Activated CD4-positive, alpha-beta T cell treated with anti-CD3 and anti-CD28 coated beads, Interleukin-2, amount 10 ng/mL, durations not matched to agents 7 days and 5 days (primary cell): ENCODE measurements at places on chromosomes 11 and 22. TPM values are rescaled to one million over a fixed set of nuclear protein-coding genes. Genes with fewer than 3 reads are reported as not detected.

- peaks cover 26% of the 10 kb centered on the region for H3K4me1 ChIP-seq
- H3K4me3 ChIP-seq, result no peak overlapping the region
- DNase-seq, result no peak
Observed at GRCh38 chr11:75578977-75579376, 16.9 kb downstream of the SERPINH1 start.

- no peaks in the 10 kb centered on the region for H3K27me3 ChIP-seq
- no peaks in the 10 kb centered on the region for H3K36me3 ChIP-seq
- DNase-seq, result no peak
- H3K4me3 ChIP-seq, result no peak overlapping the region
Observed at GRCh38 chr11:103928040-103928801, 108.2 kb upstream of the DDI1 start.

- DNase-seq, result no peak
- H3K27ac ChIP-seq, result peak overlapping the region; percentile 39
- peaks cover 15% of the 10 kb centered on the region for H3K4me1 ChIP-seq
- H3K36me3 ChIP-seq, result peaks cover 35% of the 10 kb centered on the region
- H3K27me3 ChIP-seq, result no peaks in the 10 kb centered on the region
Observed at GRCh38 chr11:46414466-46414796, 22.9 kb upstream of the CHRM4 start.

- H3K36me3 ChIP-seq, result no peaks in the 10 kb centered on the region
- H3K4me3 ChIP-seq, result peak overlapping the region; percentile 86
- DNase-seq, result no peak
- H3K4me1 ChIP-seq, result peaks cover 31% of the 10 kb centered on the region
Observed at GRCh38 chr11:65454311-65454695, 31.7 kb downstream of the NEAT1 start.

- no peak for DNase-seq
- H3K4me1 ChIP-seq, result peaks cover 6% of the 10 kb centered on the region
- no peaks in the 10 kb centered on the region for H3K36me3 ChIP-seq
- peaks cover 30% of the 10 kb centered on the region for H3K27me3 ChIP-seq
Observed at GRCh38 chr11:122101625-122102291, 14.3 kb downstream of the BLID start.

DNA sequence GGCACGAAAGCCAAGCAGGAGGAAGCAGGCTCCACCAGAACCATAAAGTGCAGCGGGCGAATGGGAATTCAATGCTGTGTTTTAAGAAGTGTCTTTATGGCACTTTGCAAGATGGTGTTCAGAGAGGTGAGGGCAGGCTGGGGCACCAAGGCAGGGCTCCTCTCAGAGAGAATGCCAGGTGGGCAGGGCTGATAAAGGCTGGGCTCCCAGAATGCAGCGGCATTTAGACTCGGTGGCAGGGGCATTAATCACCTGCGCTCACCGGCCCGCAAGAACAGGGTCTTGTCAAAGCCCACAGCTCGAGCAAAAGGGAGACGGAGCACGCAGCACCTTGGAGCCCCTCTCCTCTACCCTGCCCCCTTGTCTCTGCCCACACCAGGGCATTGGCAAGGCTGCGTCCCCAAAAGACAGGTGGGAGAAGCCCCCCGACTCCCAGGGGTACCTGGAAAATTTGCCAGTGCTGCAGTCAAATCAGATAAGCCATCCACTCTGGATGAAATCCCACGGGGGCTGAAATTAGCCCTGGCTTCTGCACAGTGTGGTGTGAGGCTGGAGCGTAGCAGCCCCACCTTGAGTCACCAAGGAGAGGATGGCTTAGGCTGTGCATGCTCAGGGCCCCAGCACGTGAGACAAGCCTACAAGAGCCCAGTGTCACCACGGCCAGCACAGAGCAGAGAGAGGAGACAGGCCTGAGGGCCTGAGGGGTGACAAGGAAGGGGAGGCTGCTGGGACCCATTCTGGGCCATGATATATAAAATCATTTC is 8.1 kb downstream of the MACROD1 start:
- H3K36me3 ChIP-seq, result no peaks in the 10 kb centered on the region
- no peak overlapping the region for H3K4me3 ChIP-seq
- H3K27ac ChIP-seq, result no peak overlapping the region
- no peaks in the 10 kb centered on the region for H3K27me3 ChIP-seq

GRCh38 chr11:77039491-77040400 is 5.5 kb downstream of the B3GNT6 start:
- H3K27me3 ChIP-seq, result peaks cover 36% of the 10 kb centered on the region
- H3K4me3 ChIP-seq, result no peak overlapping the region
- no peaks in the 10 kb centered on the region for H3K36me3 ChIP-seq
- H3K27ac ChIP-seq, result no peak overlapping the region
- peak; percentile 32 for DNase-seq

DNA sequence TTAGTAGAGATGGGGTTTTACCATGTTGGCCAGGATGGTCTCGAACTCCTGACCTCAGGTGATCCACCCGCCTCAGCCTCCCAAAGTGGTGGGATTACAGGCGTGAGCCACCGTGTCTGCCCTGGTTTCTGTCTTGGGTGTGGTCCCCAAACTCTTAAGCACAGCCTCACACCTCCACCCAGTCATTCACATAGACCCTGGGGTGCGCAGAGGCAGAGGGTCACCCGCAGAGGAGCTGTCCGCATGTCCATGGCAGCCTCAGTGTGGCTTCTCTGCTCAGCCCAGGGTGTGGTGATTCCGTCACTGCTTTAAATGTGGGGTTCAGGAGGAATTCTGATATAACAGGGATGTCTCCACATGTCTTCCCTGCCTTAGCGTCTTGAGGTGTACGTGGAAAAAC is 48.5 kb upstream of the PRODH start:
- DNase-seq, result no peak
- no peak overlapping the region for H3K27ac ChIP-seq
- no peaks in the 10 kb centered on the region for H3K27me3 ChIP-seq

GRCh38 chr11:117570701-117571100 is 226.3 kb downstream of the DSCAML1 start:
- no peaks in the 10 kb centered on the region for H3K27me3 ChIP-seq
- H3K4me1 ChIP-seq, result no peaks in the 10 kb centered on the region
- H3K36me3 ChIP-seq, result no peaks in the 10 kb centered on the region
- H3K27ac ChIP-seq, result no peak overlapping the region

DNA sequence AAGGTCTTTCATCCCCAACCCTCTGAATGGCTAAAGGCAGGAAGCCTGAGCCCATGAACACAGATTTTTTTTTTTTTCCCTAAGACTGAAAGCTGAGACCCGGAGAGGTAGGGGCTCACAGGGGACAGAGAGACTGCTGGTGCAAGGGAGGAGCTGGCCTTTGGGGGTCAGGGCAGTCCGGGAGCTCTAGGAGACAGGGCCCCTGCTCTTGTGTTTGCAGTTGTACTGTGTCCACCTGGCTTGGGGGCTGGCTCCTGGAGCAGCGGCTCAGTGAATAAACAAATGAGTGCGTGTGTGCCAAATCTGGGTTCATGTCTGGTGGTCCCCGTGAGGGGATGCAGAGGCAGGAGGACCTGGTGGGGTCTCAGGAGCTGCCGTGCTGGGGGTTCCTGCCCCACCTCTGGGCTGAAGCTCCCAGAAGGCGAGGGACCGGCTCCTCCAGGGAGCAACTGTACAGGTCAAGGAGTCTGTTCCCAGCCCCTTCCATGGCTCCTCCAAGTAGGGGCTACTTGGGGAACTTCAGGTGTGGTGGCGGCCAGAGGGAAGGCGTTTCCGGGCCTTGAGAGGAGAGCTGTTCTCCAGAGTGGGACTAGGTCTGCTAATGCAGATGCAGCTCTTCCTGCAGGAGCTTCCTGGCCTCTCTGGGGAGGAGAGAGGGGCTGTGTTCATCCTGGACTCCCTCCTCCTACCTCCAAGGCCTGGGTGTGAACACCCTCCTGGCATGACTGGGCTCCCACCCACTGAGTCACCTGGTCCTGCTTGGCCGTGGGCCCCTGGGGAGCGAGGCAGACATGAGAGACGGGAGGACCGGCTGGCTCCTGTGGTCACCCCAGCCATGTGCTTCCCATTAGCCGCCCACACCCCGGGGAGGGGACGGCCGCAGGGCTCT is 57.6 kb downstream of the FBXO7 start:
- no peak overlapping the region for H3K4me3 ChIP-seq
- no peaks in the 10 kb centered on the region for H3K36me3 ChIP-seq
- H3K27me3 ChIP-seq, result no peaks in the 10 kb centered on the region
- DNase-seq, result no peak
- no peaks in the 10 kb centered on the region for H3K4me1 ChIP-seq

GRCh38 chr11:70953720-70954119 is 298.7 kb downstream of the SHANK2 start:
- no peaks in the 10 kb centered on the region for H3K4me1 ChIP-seq
- H3K27me3 ChIP-seq, result no peaks in the 10 kb centered on the region

DNA sequence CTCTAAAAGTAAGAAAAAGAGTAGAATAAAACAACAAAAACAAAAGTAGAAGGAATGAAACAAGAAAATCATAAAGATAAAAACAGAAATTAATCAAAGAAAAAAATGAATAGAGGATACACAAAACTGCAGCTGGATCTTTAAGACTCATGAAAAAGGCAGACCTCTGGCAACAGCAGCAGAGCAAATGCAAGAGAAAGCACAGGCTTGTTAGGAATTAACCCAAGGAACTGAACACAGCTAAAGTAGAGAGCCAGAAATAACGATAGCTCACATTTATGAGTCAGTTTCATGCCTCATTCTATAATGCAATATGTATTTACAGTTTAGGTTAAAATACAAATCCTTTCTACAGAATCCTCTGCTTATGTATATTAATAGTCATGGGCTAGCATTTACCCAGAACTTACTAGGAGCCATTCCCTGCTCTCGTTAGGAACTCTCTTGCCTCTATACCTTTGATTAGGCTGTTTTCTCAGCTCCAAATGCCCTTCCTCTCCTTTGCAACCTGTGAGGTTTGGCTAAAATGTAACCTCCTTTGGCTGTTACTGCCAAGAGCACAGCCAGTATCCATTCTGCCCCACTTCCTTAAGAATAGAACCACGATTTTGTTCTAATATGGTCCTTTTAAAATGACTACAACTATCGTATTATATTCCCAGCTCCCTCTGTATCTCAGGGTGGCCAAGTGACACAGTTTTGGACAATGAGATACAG is 38.3 kb upstream of the NFAM1 start:
- H3K27me3 ChIP-seq, result peaks cover 29% of the 10 kb centered on the region
- H3K36me3 ChIP-seq, result no peaks in the 10 kb centered on the region
- H3K4me1 ChIP-seq, result no peaks in the 10 kb centered on the region
- H3K27ac ChIP-seq, result no peak overlapping the region
- H3K4me3 ChIP-seq, result no peak overlapping the region

DNA sequence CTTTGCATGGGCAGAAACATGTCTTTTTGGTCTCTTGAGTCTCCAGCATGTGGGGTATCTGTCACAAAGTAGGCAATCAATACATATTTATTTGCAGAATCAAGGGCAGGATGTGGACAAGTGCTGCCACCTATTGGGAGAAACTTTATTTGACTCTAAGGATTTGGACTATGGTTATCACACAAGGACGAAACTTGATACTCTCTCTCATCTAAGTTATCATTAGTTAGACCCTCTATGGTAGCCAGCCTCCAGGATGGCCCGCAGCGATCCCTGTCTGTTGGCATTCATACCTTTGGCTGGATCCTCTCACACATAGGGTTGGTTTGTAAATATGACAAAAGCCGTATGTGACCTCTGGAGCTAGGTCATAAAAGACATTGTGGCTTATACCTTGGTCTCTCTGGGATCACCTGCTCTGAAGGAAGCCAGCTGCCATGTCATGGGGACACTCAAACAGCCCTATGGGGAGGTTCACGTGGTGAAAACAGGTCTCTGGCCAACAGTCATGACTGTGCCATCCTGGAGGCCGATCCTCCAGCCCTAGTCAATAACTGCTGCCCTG is 1.1 kb upstream of the FBXO7 start:
- peaks cover 15% of the 10 kb centered on the region for H3K4me1 ChIP-seq
- peak overlapping the region; percentile 93 for H3K27ac ChIP-seq
- H3K27me3 ChIP-seq, result no peaks in the 10 kb centered on the region
- H3K36me3 ChIP-seq, result peaks cover 1% of the 10 kb centered on the region
- H3K4me3 ChIP-seq, result peak overlapping the region; percentile 95

DNA sequence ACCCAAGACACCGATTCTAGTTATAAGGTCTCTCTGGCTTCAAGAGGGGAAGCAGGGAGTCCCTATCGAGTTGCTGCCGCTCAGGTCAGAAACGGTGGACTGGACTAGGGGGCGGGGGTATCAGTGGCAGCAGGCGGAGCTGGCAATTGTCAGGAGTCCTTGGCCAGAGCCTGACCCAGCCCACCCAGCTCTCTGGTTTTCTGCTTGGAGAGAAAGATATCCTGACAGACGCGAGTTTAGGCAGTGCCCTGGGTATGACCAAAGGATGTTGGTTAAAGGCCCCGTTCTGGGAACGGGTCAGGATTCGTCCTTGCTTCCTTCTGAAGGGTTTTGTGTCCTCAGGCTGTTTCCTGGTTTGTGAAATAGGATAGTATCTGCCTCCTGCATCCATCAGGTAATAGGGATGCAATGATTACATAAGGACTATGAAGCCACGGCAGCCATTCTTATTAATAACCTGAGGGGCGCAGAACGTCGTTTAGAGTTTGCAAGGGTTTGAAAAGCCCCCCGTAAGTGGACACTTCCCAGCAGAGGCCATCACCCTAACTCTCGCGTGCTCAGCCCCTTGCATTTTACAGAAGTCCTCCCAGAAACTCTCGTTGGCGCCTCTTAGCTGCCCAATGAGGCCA is 700 bp upstream of the DEPDC5 start:
- no peaks in the 10 kb centered on the region for H3K36me3 ChIP-seq
- H3K4me3 ChIP-seq, result peak overlapping the region; percentile 75
- no peaks in the 10 kb centered on the region for H3K27me3 ChIP-seq
- peak overlapping the region; percentile 100 for H3K27ac ChIP-seq
- peak; percentile 12 for DNase-seq

INPP5J gene
- total RNA-seq, result not detected

MMP7 gene
- not detected for total RNA-seq

RBMXL2 gene
- total RNA-seq, result not detected

POLR3H gene
- 30.1 TPM for total RNA-seq

HEPHL1 gene
- total RNA-seq, result not detected

CCDC73 gene
- not detected for total RNA-seq

NXPE1 gene
- not detected for total RNA-seq

GAL3ST1 gene
- not detected for total RNA-seq
